NCI-H2171 (cell line): ENCODE measurements at places on chromosomes 13 and 19.
A peak's percentile ranks its signal among the peaks of the same experiment; 100 is the strongest.

- DNase-seq: no peak
Observed at GRCh38 chr19:16594681-16595091, 22.5 kb upstream of the SLC35E1 start.

- DNase-seq: no peak
Observed at GRCh38 chr13:29706923-29707322, 111.4 kb upstream of the SLC7A1 start.

- no peak for DNase-seq
Observed at GRCh38 chr13:89852570-89852969, 1494.9 kb upstream of the MIR17HG start.

GRCh38 chr13:80962173-80962572 is 621.2 kb upstream of the SPRY2 start:
- DNase-seq: no peak

- DNase-seq: peak; percentile 22
Observed at GRCh38 chr19:995051-995827, 5.0 kb upstream of the GRIN3B start.

DNA sequence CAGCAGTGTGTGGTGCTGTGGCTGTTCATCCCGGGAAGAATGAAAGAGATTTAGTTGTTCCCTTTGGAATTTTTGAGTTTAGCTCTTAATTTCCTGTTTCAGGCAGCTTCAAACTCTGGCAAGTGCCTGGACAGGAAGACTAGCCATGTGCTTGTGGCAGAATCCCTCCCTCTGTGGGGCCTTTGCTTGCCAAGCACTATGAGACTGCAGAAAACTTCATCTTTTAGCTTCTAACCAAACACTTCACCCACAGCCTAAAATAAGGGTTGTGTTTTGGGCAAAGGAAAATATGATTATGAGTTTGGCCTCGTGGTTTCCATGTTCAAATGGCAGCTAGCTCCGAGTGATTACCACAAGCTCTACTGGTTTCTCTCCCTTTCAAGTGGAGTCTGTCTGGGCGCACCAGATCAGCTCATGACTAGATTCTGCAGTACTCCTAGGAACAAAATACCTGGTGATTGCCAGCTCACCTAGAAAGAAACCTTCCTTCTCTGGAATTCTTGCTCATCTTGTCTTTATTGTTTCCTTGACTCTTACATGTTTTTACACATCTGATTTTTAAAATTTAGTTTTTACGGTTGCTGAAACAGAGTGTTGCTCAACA is 707.5 kb downstream of the SLITRK6 start:
- DNase-seq: no peak

- no peak for DNase-seq
Observed at GRCh38 chr13:80666782-80667552, 326.0 kb upstream of the SPRY2 start.

DNA sequence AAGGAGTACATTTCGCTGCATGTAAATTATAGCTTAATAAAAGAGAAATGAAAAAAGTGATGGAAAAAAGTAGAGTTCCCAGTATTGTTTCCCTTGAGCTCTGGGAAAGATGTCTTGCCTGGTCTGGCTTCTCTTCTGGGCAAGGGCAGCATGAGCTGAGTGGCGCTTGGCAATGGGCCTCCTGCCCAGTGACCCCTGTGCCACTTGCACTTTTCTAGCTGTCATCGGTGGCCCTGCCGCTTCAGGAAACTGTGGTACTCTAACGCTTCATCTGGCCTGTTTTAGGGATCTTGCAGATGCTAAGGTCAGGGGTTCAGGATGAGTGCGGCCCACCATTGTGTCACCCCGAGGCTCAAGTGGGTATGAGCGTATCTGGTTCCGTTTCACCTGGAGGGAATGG is 161.4 kb downstream of the MTUS2 start:
- DNase-seq: no peak

DNA sequence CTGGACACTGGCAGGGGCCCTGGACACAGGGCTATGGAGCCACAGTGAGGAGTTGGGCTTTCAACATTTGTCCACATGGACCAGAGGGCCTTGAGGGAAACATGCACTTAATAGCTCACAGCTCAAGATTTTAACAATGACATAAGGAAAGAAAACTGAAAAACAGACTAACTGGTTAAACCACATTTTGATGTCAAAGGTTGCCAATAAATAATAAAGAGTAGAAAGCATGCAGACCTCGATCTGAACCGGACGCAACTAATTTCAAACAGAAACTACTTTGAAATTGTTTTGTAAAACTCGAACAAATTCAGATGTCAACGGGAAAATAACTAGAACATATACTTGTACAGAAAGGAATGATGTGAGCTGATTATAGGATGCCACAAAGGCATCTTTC is 15.5 kb upstream of the ZNF888 start:
- no peak for DNase-seq

GRCh38 chr19:56139847-56140582 is 1.1 kb upstream of the ZNF444 start:
- no peak for DNase-seq

DNA sequence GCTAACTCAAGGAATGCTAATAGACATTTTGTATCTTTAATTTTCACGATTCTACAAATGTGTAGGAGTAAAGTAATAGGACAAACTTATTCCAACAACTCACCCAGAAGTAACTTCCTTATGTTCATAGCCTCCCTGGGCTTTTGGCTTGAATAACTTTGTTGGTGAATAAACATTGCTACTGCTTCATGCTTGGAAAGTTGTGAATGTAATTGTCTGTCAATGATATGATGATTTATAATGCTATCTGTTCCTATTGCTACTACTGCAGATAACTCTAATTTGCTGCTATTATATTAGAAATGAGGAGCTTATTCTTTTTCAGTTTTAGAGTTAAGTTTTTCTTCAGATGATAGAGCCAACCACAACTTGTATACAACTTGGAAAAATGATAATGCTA is 307.7 kb downstream of the PCDH9 start:
- DNase-seq: no peak

DNA sequence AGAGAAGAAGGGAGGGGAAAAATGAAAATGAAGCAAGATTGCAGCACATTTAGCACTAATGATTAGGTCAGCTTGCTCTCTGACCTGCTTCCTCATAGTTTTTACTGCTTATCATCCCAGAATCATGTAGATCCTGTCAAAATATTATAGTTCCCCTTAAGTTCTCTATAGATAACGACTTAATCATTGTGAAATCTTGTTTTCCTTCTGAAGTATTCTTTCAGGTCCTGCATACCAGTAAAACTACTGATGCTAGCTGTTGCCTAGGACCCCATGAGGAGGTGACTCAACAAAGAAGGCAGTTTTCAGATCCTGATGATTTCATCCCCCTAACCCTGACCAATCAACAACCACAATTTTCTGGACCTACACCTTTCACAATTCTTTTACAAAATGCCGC is 1131.7 kb downstream of the SLITRK5 start:
- no peak for DNase-seq

DNA sequence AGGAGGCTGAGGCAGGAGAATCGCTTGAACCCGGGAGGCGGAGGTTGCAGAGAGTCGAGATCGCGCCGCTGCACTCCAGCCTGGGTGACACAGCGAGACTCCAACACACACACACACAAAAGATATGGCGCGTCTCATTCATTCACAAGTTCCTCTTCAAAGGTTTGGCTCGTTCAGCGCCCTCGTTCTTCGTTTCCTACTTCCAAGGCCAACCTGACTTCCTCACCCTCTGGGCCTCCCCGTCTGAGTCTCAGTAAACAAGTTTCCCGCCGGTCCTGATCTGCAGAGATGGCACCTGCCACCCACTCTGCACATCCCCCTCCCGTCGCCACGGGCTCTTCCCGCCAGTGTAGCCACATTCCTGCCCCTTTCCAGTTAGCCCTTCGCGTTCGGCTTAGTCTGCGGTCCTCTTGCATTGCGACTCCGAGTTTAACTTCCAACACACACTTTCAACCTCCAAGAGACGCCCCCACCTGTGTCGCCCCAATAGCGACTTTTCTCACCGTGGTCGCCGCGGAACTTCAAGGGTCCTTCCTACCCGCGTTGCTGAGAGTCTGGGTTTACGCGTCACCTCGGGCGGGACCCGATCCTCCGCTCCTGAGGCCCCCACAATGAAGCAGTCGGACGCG is 1.3 kb upstream of the BSG start:
- DNase-seq: peak; percentile 64

DNA sequence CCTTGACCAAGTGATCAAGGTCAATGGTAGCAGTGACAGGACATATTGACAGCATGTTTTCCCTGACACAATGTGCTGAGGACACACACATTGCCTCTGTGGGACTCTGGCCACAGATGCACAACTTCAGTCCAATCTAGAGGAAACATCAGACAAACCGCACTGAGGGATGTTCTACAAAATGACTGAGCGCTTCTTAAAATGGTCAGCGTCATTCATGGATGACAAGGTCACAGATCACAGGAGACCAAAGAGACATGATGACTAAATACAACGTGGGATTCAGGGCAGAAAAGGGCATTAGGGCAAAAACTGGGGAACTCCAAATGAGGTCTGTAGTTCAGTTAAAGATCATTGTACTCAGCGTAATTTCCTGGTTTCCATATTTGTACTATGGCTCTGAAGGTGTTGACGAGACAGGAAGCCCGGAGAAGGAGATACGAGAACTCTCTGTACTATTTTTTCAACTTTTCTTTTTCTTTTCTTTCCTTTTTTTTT is 20.6 kb downstream of the PBX4 start:
- no peak for DNase-seq

DNA sequence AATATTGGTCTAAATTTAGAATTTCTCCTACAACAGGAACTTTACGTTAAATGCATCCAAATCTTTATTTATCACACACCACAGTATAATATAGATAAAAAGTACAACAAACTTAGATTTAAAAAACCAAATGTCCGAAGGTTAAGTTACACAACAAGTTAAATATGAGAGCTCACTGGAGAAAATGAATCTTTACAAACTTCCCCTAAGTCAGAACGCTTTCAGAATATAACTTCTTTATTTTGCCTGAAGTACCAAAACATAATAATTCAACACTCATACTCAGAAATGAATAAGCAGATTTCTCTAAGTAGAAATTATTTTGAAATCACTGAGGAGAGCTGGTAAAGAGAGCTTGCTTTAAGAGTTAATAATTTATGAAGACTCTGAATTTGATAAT is 33.8 kb downstream of the TSC22D1 start:
- no peak for DNase-seq

DNA sequence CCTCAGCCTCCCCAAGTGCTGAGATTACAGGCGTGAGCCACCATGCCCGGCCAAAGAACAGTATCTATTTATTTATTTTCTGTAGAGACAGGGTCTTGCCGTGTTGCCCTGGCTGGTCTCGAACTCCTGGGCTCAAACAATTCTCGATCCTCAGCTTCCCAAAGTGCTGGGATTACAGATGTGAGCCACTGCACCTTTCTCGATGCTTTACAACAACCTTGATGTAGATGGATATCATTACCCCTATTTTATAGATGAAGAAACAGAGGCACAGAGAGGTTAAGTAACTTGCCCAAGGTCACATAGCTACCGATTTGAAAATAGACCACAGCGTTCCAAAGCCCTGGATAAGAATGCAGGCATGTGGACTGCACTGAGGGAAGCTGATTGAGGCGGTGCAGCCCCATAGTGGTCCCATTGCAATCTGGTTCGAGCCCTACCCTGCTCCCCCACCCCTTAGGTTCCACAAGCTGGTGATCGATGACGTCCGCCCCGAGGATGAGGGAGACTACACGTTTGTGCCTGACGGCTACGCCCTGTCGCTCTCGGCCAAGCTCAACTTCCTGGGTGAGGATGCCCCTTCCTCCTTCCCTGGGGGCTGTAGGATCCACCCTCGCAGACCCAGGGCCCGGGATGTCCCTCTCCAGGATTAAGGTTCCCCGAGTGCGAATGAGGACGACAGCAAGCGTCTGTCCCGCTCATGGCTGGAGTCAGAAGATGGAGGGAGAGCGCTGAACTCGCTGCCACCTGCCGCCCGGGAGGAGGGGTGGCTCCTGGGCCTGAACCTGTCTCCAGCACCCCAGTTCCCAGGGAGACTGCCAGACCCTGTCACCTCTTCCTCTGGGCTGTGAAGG is 17.9 kb downstream of the MYBPC2 start:
- no peak for DNase-seq

DNA sequence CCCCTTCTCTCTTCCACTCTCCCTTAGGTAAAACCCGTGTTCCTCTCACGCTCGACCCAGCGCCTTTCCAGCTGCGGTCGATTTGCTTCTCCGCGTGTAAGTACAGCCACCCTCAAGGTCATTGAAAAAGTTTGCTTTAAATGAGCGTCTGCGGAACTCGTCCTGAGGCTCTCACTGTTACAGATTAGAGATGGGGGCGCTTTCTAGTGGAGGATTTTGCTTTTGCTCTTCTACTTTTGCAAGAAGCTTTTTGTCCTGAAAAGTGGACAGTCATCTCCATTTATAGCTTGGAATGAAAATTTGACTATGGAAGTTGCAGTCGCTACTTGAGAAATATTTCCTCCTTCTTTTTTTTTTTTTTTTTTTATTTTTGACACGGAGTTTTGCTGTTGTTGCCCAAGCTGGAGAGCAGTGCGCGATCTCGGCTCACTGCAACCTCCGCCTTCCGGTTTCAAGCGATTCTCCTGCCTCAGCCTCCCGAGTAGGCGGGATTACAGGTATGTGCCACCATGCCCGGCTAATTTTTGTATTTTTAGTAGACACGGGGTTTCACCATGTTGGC is 595 bp upstream of the RAB20 start:
- no peak for DNase-seq

GRCh38 chr13:29081036-29081435 is 260.9 kb downstream of the MTUS2 start:
- DNase-seq: no peak

DNA sequence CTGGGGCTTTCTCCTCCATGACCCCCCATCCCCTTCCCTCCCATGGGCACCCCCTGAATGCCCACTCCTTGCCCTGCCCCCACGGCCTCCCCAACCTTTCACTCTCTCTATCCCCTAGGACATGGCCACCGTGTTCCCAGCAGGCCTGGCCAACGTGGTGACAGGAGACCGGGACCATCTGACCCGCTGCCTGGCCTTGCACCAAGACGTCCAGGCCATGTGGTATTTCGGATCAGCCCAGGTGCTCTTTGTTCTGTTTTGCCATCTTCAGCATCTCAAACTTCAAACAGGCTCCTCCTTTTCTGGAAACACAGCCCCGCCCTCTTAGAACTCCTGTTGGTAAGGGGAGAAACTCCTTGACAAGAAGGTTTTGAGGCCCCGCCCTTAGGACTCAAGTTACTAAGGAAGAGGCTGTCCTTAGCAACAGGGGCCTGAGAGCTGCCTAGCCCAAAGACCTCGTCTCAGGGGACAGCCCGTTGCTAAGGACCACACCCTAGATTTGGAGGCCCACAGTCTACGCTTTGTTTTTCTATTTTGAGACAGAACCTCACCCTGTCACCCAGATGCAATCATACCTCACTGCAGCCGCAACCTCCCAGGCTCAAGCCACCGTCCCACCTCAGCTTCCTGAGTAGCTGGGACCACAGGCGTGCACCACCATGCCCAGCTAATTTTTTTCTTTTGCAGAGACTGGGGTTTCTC is 5.1 kb upstream of the FLT3LG start:
- DNase-seq: peak; percentile 93

- no peak for DNase-seq
Observed at GRCh38 chr13:23680845-23681669, 110.8 kb downstream of the TNFRSF19 start.

- DNase-seq: no peak
Observed at GRCh38 chr19:3178973-3179738, 587 bp downstream of the S1PR4 start.

- no peak for DNase-seq
Observed at GRCh38 chr13:32001154-32001768, 30.3 kb upstream of the FRY start.
